ENCODE measurements at places on chromosomes 2 and 18.

DNA sequence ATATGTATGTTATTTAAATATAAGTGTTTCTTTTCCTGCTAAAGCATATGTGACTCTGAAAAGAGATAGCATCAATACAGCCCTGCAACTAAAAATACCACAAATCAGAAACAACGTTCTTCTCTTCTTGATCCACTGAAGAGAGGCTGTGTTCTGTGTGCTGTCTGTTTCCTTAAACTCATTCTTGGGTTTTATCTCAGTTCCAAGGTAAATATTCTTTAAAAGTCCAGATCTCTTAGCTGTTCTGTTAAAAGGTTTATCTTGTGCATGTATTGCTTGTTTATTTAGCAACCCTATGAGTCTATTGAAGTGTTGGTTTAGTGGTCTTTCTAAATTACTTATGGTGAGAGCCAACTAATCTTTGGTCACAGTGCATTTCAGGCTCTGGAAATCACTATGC, 173.3 kb upstream of the NT5C1B start:
- no peak for DNase-seq

- no peak for DNase-seq
Observed at GRCh38 chr2:70510313-70510712, 43.3 kb downstream of the TGFA start.

- DNase-seq, result no peak
Observed at GRCh38 chr18:76558881-76559667, 64.0 kb upstream of the ZNF516 start.

GRCh38 chr2:234348081-234348480, 148.8 kb downstream of the ARL4C start:
- no peak for DNase-seq

- DNase-seq, result no peak
Observed at GRCh38 chr18:32049393-32050171, 31.0 kb downstream of the RNF125 start.

DNA sequence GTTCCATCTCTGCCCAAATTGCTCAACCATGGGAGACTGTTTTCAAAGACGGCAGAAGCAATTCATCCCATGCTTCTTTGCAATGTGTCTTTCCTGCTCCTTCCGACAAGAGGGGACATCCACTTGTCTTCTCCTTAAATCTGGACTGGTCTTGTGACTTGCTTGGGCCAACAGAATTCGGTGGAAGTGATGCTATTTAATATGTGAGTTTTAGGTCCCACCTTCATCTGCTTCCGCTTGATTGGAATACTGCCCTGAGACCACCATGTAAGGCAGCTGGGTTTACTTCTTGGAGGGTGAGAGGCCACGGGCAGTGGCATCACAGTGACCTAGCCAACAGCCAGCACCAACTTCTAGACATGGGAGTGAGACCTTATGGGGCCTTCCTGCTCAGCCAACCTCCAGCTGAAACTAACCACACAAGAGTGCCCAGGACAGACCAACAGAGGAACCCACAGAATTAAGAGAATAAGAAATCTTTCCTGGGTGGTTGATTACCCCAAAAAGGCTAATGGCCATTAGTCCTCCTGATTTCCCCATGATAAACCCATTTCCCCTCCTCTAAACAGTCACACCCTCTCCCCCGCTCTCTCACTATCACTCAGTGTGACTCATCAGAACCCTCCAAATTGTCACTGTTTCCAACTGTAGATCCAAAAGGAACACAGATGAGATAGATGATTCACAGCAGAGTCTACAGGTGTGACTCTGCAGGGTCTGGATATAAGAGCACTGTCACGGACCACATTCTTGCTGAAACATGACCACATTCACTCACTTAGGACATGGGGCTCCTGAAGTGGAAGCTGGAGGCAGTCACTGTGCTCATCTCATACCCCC, 16.2 kb upstream of the RHOB start:
- DNase-seq, result no peak

GRCh38 chr2:26605195-26605998, 35.8 kb downstream of the CIB4 start:
- peak; percentile 45 for DNase-seq

DNA sequence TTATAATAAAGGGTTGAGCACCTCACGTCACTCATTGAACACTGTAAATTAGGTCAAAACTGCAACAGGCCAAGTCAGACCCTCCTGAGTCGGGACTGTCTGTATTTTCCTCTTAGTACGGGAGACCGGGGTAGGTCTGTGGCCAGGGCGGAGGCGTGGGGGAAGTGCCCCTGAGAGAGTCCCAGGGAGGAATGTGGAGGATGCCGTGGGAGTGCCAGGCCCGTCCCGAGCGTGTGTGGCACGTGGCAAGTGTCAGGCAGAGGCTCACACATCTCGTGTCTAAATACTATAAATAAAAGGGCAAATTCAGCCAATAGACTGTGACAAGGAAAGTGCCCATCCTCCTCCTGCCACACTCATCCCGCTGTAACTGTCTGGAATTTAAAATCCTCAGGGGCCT, 6.3 kb upstream of the HDAC4 start:
- DNase-seq, result no peak
